ENCODE measurements at places on chromosomes 4 and X.

GRCh38 chr4:79266136-79266535, 59.7 kb downstream of the NAA11 start:
- DNase-seq = no peak

- DNase-seq = no peak
Measured at GRCh38 chr4:101200561-101200960, 146.8 kb downstream of the PPP3CA start.

DNA sequence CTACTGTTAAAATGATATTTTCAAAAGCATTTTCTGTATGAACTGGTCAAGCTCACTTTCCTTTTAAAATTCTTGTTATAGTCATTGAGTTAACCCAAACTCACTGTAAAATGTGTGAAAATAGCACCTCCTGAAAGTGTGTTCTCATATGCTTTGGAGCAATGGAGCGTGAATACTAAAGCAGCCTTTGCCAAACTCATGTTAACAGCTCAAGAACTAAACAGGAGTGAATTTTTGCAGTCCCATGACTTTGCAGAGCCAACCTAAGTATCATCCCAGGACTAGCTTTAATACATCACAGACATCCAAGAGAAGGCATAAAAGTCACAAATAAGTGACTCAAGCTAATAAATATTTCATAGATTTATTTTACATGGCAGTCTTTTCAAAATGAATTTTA, 2.3 kb downstream of the AMMECR1 start:
- DNase-seq = no peak

DNA sequence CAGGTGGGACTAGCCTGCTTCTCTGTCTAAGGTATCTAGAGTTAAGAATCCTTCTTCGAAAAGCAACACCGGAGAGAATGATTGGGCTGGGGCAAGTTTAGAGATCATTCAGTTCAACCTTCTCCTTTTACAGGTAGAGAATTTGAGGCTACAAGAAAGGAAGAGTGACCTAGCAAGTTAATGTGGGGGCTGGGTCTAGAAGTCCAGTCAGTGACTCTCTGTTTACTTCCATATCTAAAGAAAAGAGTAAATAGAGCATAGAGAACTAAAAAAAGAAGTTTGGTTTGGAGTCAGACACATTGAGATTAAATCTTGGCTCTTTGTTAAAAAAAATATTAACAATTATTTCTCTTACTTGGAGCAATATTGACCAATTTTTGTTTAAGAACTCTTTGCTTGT, 64.1 kb upstream of the NPNT start:
- no peak for DNase-seq

GRCh38 chrX:110418316-110419235, 59.9 kb downstream of the RTL9 start:
- no peak for DNase-seq

- no peak for DNase-seq
Measured at GRCh38 chr4:18051281-18051680, 29.7 kb upstream of the LCORL start.

DNA sequence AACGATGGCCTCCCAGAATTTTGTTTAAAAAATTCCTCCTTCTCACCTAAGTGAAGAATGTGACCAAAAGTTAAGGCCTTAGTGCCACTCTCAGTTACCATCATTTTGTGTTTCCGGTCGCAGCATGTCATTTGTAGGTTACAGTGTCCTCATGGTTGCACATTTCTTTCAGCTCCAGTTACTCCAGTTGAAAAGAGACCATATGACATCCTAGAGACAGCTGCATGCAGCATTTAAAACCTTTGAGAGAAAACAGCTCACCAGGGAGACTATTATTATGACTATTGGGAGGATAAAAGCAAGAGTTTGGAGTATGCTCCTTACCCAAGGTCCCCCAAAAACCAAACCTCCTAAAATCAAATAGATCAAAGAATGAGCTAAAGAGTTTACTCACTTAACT, 45.8 kb downstream of the MGARP start:
- no peak for DNase-seq

DNA sequence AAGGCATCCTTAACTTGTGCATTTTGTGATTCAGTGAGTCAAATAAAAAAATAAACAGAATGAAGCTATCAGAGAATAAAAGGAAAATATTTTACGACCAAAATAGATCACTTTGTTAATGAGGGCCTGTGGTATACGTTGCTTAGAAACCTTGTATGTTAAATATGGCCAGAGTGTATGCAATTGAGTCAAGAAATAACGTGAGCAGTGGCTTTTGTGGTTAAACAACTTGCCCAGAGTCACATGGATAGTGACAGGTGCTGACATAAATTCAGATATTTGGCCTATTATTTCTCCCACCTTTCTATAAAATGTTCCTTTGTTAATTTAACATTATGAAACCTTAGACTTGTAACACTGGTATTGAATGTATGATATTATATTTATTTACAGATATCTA, 393.4 kb downstream of the PABPC4L start:
- DNase-seq = no peak
